ENCODE measurements at places on chromosomes 2 and 18. TPM values are rescaled to one million over a fixed set of nuclear protein-coding genes. Genes with fewer than 3 reads are reported as not detected.

GRCh38 chr2:205589479-205589878 lies 92.8 kb upstream of the NRP2 start:
- no peak for DNase-seq
- no peaks in the 10 kb centered on the region for H3K4me1 ChIP-seq
- no peak overlapping the region for H3K4me3 ChIP-seq
- H3K27ac ChIP-seq: no peak overlapping the region
- H3K36me3 ChIP-seq: no peaks in the 10 kb centered on the region

DNA sequence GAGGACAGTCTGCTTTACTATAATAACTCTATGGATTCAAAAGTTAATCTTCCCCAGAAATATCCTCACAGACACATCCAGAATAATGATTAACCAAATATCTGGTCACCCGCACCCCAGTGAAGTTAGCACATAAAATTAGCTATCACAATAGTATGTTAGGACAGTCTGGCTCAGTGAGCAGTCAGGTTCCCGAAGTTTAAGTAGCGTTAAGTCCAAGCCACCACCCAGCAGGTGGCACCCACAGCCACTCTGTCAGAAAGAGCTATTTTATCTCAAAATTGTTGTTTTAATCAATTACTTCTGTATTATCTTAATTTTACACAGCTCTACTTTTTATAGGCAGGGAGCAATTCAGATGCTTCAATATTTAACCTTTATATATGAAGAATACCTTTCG lies 537.5 kb downstream of the MBD2 start:
- no peak overlapping the region for H3K4me3 ChIP-seq
- H3K27me3 ChIP-seq: no peaks in the 10 kb centered on the region
- no peak overlapping the region for H3K27ac ChIP-seq
- no peak for DNase-seq
- H3K4me1 ChIP-seq: no peaks in the 10 kb centered on the region
- H3K36me3 ChIP-seq: no peaks in the 10 kb centered on the region

GRCh38 chr2:175154661-175155082 lies 13.3 kb downstream of the ATF2 start:
- H3K36me3 ChIP-seq: no peaks in the 10 kb centered on the region
- no peak for DNase-seq
- no peak overlapping the region for H3K27ac ChIP-seq

DNA sequence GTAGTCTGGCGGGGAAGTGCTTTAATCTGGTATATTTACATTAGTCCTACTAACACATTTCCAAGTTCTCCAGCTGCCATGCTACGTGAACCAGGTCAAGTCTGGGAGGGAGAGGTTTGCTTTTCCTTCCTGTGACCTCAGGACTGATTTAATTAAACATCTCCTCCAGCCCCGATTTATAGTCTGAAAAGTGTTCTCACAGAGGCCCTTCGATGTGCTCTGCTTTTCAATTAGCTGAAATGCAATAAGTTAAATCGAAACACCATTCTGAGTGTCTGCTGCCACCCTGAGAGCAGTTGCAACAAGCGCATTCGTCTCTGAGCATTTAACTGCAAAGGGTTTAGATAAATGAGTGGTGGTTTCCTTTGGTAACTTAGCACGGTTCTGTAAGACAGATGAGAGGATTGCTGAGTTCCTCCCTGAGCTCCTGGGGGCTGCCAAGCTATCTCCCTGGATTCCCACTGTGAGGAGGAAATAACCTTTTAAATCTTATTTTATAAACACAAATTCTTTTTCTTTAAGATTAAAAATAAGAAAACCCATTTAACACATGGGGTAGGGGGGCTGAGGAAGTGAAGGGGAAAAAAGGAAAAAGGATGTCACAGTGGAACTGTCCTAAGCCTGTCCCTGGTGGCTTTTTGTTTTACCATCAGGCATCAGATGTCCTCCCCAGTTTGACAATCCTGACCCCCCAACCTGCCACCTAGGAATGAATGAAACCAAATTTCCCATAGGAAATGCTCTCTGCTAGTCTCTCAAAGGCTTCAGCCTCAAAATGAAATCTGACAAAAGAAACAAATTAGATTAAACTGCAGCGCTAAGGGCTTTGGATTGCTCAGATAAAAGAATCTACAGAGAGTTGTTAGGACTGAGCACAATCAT lies 56.5 kb upstream of the CREB1 start:
- H3K27me3 ChIP-seq: no peaks in the 10 kb centered on the region
- DNase-seq: no peak
- H3K4me1 ChIP-seq: no peaks in the 10 kb centered on the region
- no peak overlapping the region for H3K27ac ChIP-seq

GRCh38 chr2:238696331-238696730 lies 151.6 kb upstream of the TWIST2 start:
- no peak overlapping the region for H3K4me3 ChIP-seq
- no peaks in the 10 kb centered on the region for H3K4me1 ChIP-seq
- no peaks in the 10 kb centered on the region for H3K27me3 ChIP-seq
- H3K27ac ChIP-seq: no peak overlapping the region
- H3K36me3 ChIP-seq: no peaks in the 10 kb centered on the region

GRCh38 chr2:47688561-47688960 lies 94.4 kb upstream of the MSH6 start:
- no peaks in the 10 kb centered on the region for H3K27me3 ChIP-seq
- DNase-seq: no peak
- H3K36me3 ChIP-seq: no peaks in the 10 kb centered on the region
- H3K4me3 ChIP-seq: no peak overlapping the region

DNA sequence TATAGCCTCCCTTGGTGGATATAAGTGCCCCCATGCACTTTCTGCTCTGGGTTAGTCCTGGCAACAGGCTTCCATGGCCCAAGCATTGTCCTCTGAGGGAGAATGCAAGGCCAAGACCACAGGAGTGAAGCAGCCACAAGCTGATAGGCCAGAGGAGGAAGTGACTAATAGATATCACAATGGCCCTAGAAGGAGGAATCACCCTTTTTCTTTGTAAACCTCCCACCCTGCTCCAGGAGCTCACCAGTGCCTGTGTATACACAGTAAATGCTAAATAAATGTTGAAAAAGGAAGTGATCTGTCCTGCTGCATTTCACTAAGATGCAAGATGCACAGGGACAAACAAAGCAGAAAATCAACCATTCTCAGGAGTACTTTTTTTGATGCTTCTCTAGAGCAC lies 49.7 kb upstream of the ABCA12 start:
- no peaks in the 10 kb centered on the region for H3K27me3 ChIP-seq
- no peaks in the 10 kb centered on the region for H3K4me1 ChIP-seq
- no peak for DNase-seq
- H3K27ac ChIP-seq: no peak overlapping the region
- no peaks in the 10 kb centered on the region for H3K36me3 ChIP-seq
- no peak overlapping the region for H3K4me3 ChIP-seq

GRCh38 chr2:160109939-160110673 lies 47.7 kb upstream of the PLA2R1 start:
- H3K4me3 ChIP-seq: no peak overlapping the region
- H3K36me3 ChIP-seq: no peaks in the 10 kb centered on the region
- peak; percentile 69 for DNase-seq
- no peaks in the 10 kb centered on the region for H3K27me3 ChIP-seq
- no peaks in the 10 kb centered on the region for H3K4me1 ChIP-seq
- no peak overlapping the region for H3K27ac ChIP-seq

- no peak for DNase-seq
- H3K36me3 ChIP-seq: no peaks in the 10 kb centered on the region
- H3K27ac ChIP-seq: no peak overlapping the region
- H3K27me3 ChIP-seq: no peaks in the 10 kb centered on the region
- H3K4me3 ChIP-seq: no peak overlapping the region
- no peaks in the 10 kb centered on the region for H3K4me1 ChIP-seq
Observed at GRCh38 chr2:219856602-219857001, 229.2 kb downstream of the SLC4A3 start.

DNA sequence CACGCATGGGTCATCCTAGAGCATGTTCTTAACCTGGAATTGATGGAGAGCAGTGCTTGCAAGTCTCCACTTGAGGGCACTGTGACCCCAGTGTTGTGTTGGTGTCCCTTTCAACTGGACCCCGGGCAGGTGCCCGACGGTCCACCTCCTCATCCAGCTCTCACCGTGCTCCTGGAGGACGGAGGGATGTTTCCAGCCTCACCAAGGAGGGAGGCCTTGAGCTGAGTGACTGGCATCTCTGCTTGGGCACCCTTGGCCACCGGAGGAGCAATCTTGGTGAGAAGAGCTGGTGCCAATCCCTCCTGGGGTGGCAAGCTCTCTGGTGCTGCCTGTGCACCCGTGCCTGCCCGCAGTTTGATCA lies 45.4 kb upstream of the ASB18 start:
- no peaks in the 10 kb centered on the region for H3K36me3 ChIP-seq
- DNase-seq: no peak
- H3K27me3 ChIP-seq: no peaks in the 10 kb centered on the region
- no peak overlapping the region for H3K27ac ChIP-seq
- no peak overlapping the region for H3K4me3 ChIP-seq

DNA sequence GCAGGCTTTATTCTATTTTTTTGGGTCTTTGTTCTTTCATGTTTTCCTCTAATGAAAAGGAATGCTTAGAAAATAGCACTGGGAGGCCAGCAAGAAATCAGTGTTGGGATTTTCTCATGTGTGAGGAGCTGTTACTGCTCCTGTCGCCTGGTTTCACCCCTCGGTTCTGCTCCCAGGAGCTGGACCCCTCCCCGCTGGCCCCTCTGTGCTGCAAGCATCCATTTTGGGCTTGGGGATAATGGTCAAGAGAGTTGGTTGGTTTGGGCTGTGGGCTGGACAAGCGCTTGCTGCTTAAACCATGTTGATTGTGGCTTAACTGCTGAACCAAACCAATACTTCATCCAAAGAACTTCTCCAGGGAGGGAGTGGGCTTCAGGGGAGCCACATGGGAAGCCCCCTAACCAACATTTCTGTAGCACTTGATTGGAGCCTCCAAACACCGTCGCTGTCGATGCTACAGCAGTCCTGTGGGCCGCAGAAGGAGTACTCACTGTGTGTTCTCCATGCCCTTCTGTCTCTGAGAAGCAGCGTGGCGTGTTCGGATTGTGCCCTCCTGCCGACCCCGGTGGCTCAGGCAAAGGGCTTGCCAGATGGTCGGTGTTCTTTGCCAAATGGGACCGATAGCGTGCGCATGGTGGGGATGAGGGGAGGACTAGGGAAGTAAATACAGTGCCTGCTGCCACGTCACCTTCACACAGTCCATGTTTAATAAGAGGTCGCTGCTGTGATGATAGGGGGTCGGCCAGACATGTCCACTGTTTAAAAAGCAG lies 40.0 kb downstream of the AGAP1 start:
- H3K27me3 ChIP-seq: no peaks in the 10 kb centered on the region
- no peak overlapping the region for H3K4me3 ChIP-seq
- peak; percentile 65 for DNase-seq
- H3K27ac ChIP-seq: no peak overlapping the region
- H3K36me3 ChIP-seq: no peaks in the 10 kb centered on the region

- H3K27me3 ChIP-seq: no peaks in the 10 kb centered on the region
- H3K4me1 ChIP-seq: no peaks in the 10 kb centered on the region
- H3K36me3 ChIP-seq: no peaks in the 10 kb centered on the region
- H3K27ac ChIP-seq: no peak overlapping the region
Observed at GRCh38 chr2:19667085-19667484, 234.7 kb downstream of the TTC32 start.

DNA sequence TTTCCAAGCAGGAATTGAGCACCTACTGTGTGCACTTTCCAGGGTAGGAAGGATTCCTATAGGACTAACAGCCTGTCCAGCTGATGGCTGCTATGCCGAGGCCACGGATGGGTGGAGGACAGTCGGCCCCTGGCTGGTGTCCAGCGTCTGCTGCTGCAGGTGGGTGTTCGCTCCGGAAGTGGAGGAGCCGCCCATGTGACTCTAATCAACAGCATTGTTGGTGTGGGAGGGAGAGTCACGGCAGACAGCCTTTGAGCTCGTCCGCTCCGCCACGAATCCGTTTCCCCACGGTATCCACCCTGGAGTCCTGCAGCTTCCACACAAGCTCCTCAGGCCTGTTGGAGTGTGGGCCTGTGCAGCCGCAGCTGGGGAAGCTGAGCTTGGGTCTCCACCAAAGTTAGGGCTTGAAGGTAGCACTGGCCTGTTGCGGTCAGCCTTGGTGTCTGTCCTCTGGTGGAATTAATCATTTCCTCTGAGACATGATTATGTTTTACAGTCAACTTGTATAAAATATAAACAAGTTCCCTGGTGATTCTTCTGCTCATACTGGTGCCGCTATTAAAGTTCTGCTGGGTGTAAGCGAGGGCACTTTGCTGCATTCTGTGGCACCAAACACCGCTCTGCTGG lies 185.9 kb upstream of the TPO start:
- H3K27me3 ChIP-seq: no peaks in the 10 kb centered on the region
- no peaks in the 10 kb centered on the region for H3K36me3 ChIP-seq
- no peak for DNase-seq

DNA sequence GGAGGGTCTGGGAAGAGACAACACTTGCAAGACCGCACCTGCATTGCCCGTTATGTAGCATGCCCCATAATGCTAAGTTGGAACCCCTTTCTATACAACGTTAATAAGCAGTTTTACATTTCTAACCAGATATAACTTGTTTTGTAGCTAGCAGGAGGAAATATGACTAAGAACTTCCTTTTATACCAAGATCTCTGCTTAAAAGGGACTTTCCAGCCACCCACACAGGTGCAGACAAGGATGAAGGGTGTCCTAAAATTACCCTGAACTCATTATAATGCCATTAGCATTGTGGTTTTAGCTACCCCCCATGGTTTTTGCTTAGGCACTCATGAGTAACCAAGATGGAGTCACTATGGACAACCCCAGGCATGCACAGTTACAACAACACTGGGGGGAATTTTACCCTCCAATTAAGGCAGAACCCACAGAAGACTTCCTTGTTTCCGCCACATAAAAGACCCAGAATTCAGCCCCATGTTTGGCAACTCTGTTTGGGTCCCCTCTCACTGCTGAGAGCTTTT lies 362.8 kb downstream of the CBLN2 start:
- no peak overlapping the region for H3K27ac ChIP-seq
- no peaks in the 10 kb centered on the region for H3K27me3 ChIP-seq
- no peaks in the 10 kb centered on the region for H3K4me1 ChIP-seq
- H3K4me3 ChIP-seq: no peak overlapping the region
- no peaks in the 10 kb centered on the region for H3K36me3 ChIP-seq
- no peak for DNase-seq

- DNase-seq: peak; percentile 97
- no peaks in the 10 kb centered on the region for H3K27me3 ChIP-seq
- H3K36me3 ChIP-seq: no peaks in the 10 kb centered on the region
- peak overlapping the region; percentile 23 for H3K4me3 ChIP-seq
- peak overlapping the region; percentile 1 for H3K27ac ChIP-seq
- no peaks in the 10 kb centered on the region for H3K4me1 ChIP-seq
Observed at GRCh38 chr2:10448576-10449485, 704 bp upstream of the ODC1 start.

GRCh38 chr18:66630831-66631230 lies 26.9 kb upstream of the CDH19 start:
- H3K27ac ChIP-seq: no peak overlapping the region
- no peak for DNase-seq
- H3K4me1 ChIP-seq: no peaks in the 10 kb centered on the region
- no peaks in the 10 kb centered on the region for H3K27me3 ChIP-seq

- DNase-seq: no peak
- H3K4me3 ChIP-seq: no peak overlapping the region
- no peaks in the 10 kb centered on the region for H3K4me1 ChIP-seq
- no peaks in the 10 kb centered on the region for H3K27me3 ChIP-seq
- no peak overlapping the region for H3K27ac ChIP-seq
- H3K36me3 ChIP-seq: peaks cover 6% of the 10 kb centered on the region
Observed at GRCh38 chr2:206004004-206004693, 81.8 kb downstream of the INO80D start.

Gene GNLY
- total RNA-seq: 8.0 TPM

Gene IMPACT
- 28.2 TPM for total RNA-seq

Gene STK39
- total RNA-seq: 12.6 TPM

Gene MC4R
- total RNA-seq: not detected

Gene ASXL2
- 32.7 TPM for total RNA-seq

Gene SNORC
- total RNA-seq: 2.5 TPM

Gene KIF1A
- total RNA-seq: 0.72 TPM

Gene GYPC
- 79.5 TPM for total RNA-seq

Gene PRSS56
- not detected for total RNA-seq

Gene EPC2
- total RNA-seq: 43.6 TPM
